ENCODE measurements at places on chromosomes 2 and 18.
A peak's percentile ranks its signal among the peaks of the same experiment; 100 is the strongest.

DNA sequence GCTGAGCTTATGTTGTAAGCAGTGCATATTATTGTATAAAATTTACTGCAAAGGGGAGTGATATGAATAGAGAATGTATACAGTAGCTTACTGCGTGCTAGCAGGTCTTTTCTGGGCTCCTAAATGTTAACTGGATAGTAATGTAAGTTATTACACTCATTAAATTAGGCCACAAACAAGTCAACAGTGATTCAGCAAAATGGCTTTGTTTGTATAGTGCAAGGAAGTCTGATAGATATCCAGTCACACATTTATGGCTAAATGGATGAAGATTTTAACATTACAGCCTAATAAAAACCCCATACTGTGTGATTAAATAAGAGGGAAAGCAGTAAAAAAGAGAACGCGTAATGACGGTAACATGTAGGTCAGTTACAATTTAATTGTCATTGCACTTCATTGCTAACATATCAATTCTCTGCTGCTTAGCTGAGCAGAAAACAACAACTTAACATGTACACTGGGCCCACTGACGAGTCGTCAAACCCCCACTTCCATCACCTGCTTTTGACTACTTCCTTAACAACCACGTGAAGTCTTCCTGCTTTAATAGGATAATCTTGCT, 665.0 kb upstream of the FANCL start:
- no peak for DNase-seq

- DNase-seq, result no peak
Measured at GRCh38 chr2:206105541-206105940, 19.6 kb upstream of the INO80D start.

DNA sequence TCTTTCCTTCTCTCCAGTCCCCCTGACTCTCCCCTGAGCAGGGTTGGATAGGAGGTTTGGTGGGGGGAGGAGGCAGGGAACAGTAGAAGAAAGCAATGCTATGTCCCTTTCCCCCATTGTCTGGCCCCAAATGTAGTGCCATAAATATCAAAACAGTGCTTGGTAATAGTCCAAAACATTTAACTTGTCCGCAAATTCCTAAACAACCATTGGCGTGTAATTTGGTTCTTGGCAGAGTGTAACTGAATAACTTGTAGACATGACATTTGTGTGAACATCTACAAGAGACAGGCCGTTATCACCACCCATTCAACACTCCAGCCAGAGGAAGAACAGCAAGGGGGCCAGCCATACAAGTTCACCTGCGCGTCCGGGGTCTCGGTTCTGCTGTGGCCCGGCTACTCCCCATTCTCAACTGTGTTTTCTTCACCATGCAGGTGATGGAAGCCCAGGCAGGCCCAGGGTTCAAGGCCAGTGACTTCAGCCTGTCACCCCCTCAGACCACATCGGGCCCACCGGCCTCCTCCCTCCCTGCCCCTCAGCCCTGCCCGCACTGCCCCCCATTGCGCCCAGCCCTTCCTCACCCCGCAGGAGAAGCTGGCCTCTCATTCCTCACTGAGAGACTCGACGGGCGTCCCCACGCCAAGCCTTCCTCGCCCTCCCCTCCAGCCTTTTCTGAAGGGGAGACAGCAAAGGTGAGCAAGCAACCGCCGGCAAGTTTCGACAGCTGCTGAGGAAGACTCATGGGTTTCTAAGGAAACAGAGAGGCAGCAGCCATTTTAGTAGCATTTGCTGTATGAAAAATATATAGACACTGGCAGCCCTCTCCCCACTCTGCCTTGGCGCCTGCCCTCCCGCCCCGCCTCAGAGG, 699 bp upstream of the RAPGEF4 start:
- no peak for DNase-seq

- DNase-seq, result no peak
Measured at GRCh38 chr2:190202018-190202417, 117.6 kb downstream of the HIBCH start.

GRCh38 chr2:75667884-75668283, 21.3 kb downstream of the MRPL19 start:
- DNase-seq, result peak; percentile 5

DNA sequence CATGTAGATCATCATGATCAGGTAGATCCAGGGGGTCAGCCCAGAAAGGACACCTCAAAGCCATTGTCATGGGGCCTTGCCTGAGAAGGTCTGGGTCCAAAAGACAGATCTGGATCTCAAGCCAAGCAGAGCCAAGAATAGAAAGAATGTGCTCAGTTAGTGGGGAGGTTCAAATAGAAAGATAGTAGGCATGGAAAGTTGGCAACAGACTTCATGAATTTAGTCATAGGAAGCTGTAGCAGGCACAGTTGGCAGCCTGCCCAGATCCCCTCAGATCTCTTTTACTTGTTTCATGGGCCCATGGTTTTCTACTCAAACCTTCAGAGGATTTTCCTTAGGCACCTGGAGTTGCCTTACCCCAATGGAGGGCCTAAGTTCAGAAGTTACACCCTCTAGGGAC, 767.0 kb downstream of the SLC4A3 start:
- DNase-seq, result peak; percentile 62

GRCh38 chr2:160142472-160142871, 57.6 kb downstream of the ITGB6 start:
- peak; percentile 27 for DNase-seq

DNA sequence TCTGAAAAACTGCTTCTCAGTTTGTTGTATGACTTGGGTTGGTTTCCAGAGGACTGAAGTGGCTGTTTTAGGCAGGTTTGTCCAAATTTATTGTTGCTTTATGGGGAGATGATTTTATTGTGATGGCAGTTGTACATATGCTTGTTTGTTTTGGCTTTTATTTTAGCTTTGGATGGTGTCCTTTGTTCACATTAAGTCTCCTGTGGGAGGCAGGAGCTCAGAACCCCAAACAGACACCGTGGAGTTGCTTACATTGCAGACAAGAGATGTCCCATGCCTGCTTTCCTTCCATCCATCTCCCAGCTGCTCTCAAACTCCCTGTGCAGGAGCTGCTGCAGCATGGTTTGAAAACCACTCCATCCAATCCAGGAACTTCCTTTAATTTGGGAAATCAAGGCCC, 414.7 kb downstream of the LPIN1 start:
- no peak for DNase-seq

DNA sequence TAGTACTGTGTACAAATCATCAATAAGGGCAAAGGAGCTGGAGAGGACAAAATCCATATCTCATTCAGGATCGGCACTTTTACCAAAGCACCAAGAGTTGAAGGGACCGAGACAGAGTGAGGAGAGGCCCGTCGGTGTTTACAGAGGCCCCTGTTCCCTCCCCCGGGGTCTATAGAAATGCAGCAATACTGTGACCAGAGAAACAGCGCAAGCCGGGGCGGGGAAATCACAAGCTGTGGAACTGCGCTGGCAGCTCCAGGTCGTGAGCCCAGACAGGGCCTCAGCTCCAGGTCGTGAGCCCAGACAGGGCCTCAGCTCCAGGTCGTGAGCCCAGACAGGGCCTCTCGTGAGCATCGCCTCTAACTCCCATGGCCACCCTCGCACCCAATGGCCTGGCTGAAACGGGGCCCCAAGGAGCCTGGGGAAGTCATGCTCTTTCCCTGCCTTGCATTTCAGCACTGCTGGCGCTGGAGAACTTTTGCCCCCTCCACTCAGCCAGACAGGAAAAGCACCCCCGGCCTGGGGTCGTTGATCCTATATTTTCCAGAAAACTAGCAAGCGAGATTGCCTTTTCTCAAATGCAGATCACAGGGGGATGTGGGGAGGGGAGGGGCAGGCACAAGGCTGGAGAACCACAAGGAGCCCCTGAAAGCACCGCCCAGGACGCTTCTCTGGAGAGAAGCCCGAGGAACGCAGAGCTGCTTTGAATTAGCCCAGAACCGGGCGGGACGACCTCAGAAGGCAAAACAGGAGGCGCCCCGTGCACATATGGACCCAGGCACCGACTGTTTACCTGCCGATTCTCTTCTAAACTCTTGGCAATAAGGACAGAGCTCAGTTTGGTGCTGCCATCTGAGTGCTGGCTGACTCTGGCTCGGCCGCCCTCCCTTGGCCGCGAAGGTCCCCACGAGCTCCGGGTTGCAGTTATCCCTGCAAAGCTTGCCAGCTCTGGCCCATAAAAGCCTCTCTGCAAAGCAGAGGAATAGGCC, 223.7 kb downstream of the ACKR3 start:
- no peak for DNase-seq

DNA sequence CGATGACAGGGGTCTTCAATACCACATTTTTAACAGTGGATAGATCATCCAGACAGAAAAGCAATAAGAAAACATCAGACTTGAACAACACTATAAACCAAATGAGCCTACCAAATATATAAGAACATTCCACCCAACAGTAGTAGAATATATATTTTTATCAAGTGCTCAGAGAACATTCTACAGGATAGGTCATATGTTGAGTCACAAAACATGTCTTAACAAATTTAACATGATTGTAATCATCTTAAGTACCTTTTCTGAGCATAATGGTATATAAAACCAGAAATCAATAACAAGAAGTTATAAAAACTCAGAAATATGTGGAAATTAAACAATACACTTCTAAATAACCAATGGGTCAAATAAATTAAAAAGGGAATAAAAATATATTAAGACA, 194.0 kb upstream of the CYP26B1 start:
- DNase-seq, result no peak

GRCh38 chr2:5412001-5412400, 280.2 kb upstream of the SOX11 start:
- no peak for DNase-seq

GRCh38 chr2:3267869-3268704, 109.5 kb downstream of the EIPR1 start:
- no peak for DNase-seq

DNA sequence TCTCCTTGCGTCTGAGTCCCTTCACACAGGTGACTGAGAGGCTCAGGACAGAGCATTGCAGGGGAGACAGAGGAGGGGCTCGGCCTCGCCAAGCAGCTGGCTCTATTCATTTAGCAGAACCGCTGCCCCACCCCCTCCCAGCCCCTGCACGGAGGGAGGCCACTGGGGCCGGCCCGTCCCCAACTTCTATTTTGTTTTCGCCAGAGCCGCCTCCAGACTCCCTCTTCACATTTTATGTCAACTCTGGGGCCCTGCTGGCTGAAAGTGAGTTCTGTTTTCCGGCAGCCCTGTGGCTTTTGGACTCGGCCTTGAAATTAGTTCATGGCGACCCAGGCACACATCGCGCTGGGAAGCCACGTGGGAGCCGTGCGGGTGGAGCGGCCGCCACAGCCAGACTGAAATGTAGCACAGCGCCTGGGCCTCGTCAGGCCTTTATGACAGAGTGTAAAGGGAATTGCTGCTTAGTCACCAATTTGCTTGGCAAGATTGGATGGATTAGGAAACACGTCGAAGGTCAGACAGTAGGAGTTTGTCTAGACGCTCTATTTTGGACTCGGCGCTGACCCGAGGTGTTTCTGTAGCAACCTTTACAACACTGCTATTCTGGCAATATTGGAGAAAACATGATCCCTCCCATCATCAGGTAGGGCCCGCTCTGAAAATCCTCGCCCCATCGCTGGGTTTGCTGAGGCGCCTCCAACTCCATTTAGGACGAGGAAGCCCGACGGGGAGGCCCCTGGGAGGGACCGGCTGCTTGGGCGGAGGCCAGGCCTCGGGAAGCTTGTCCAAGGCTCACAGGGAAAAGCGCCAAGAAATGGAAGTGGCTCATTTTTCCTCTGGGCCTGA, 90.7 kb upstream of the CTDP1 start:
- peak; percentile 83 for DNase-seq

DNA sequence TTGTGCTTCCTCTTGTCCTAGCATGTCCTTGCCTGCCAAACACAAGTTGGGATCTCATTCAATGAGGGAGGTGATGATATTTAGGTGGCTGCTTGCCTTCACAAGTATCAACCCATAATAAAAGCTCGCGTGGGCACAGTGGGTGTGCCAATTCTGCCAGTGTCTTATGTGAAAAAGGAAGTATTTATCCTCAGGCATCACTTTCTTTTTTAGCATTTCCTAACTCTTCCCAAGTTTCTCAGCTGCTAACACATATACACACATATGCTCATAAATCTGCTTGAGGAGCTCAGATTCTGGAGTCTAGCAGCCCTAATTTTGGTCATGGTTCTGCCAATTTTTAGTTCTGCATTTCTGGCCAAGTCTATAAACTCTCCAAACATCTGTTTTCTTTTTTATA, 319.5 kb upstream of the HNMT start:
- no peak for DNase-seq

DNA sequence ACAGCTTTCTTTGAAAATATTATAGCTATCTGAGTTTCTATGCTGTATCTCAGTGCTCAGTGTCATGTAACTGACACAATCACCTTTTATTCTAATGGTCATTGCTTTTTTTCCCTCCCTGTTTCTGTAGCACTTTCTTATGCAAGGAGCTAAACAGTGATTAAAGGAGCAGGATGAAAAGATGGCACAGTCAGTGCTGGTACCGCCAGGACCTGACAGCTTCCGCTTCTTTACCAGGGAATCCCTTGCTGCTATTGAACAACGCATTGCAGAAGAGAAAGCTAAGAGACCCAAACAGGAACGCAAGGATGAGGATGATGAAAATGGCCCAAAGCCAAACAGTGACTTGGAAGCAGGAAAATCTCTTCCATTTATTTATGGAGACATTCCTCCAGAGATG, 56.4 kb downstream of the SCN2A start:
- DNase-seq, result no peak

DNA sequence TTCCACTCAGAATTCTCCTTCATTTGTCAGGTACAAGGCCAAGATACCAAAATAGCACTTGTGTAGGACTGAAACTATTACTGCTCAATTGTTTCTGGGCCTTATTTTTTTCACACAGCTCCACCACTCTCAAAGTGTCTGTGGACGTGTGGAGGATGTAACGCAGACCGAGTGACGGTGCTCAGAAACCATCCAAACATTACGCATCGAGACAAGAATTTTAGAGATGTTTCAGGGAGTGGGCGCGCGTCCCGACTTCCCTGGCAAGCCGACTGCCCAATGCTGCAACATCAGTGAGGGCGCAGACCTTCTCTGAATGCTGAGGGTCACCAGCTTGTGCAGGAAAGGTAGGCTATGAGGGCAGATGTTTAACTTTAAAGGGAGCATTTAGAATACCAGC, 108.4 kb downstream of the GATA6 start:
- DNase-seq, result no peak

DNA sequence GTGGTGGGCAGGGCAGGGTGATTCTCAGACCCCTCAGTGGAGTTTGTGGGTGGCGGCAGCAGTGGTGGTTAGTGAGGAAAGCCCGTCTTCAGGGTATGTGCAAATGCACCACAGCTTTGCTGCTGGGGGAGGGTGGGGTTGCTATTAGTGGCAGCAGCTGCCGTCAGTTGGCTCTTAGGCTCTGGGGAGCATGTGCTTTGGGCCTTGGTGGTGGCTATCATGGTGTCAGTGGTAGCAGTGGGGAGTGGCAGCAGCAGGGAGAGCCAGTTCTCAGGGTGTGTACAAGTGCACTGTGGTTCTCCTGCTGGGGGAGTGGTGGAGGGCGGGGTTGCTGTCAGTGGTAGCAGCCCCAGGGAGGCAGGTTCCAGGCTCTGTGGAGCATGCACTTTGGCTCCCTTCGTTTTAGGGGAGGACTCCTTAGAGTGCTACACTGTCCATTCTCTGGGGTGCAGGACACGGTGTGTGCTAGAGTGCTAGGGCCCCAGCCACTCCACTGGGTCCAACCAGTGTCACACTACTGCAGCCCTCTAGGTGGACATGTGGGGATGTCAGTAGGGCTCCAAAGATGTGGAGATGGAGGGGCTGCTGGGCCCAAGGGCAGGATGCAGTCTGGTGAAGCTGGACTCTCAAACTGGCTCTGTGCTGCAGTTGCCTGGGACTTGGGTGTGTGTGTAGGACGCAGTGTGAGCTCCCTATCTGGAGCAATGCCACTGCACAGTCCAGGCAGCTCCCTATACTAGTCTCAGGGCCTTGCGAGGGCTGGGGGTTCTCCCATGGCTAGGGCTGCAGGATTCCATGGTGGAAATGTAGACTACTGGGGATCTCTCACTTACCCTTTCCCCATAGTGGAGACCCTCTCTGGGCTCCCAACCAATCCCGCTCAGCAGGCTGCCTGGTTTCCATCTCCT, 45.3 kb downstream of the ADCYAP1 start:
- DNase-seq, result no peak
